ENCODE measurements at places on chromosomes 3 and 15.
A peak's percentile ranks its signal among the peaks of the same experiment; 100 is the strongest.

DNA sequence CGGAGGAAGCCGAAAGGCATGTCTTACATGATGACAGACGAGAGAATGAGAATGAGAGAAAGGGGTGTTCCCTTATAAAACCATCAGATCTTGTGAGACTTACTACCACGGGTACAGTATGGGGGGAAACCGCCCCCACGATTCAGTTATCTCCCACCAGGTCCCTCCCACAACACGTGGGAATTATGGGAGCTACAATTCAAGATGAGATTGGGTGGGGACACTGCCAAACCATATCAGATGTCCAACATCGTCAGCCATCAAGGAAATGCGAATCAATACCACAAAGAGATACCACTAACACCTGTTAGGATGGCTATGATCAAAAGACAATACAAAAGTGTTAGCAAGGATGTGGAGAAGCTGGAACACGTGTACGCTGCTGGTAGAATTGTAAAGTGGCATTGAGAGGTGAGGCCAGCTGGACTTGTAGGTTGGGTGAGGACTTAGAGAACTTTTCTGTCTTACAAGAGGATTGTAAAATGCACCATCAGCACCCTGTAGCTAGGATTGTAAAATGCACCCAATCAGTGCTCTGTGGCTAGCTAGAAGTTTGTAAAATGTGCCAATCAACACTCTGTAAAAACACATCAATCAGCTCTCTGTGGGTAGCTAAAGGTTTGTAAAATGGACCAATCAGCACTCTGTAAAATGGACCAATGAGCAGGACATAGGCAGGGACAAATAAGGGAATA lies 37.5 kb downstream of the VGLL4 start:
- DNase-seq, result peak; percentile 24

GRCh38 chr15:40803688-40804087 lies 3.2 kb upstream of the ZFYVE19 start:
- no peak for DNase-seq

- DNase-seq, result no peak
Observed at GRCh38 chr3:25019506-25019905, 408.6 kb upstream of the RARB start.

- peak; percentile 83 for DNase-seq
Observed at GRCh38 chr3:12822725-12823373, 18.5 kb downstream of the RPL32 start.

DNA sequence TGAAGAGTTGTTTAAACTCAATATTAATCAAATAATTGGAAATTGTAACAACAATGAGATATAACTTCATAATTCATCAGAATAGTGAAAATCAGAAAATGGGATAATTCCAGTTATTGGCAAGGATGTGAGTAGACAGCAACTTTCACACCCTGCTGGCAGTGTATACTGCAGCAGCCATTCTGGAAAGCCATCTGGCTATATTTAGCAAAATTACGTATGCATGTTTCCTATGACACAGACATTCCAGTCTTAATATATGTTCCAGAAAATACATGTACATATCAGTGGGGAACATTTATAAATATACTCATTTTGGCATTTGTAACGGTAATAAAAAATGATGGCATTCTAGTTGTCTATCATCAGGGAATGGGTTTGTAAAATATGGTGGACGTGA lies 564.1 kb downstream of the GBE1 start:
- no peak for DNase-seq

- DNase-seq, result no peak
Observed at GRCh38 chr3:83039422-83039821, 1278.0 kb upstream of the GBE1 start.

DNA sequence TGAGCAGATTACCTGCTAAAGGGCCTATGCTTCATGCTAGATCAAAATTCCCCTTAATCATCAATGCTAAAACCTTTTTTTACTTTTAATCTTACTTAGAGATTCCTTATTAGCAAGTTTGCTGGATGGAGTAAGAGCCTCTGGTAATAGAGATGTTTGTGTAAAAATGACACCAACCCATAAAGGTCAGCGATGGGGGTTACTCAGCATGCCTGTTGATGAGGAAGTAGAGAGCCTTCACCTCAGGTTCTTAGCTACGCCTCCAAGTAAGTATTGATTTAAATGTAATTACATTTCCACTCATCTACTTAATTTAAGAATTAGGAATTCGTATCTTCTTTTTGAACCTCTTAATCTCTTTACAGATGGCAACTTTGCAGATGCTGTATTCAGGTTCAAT lies 38.8 kb downstream of the DNAJC13 start:
- no peak for DNase-seq

DNA sequence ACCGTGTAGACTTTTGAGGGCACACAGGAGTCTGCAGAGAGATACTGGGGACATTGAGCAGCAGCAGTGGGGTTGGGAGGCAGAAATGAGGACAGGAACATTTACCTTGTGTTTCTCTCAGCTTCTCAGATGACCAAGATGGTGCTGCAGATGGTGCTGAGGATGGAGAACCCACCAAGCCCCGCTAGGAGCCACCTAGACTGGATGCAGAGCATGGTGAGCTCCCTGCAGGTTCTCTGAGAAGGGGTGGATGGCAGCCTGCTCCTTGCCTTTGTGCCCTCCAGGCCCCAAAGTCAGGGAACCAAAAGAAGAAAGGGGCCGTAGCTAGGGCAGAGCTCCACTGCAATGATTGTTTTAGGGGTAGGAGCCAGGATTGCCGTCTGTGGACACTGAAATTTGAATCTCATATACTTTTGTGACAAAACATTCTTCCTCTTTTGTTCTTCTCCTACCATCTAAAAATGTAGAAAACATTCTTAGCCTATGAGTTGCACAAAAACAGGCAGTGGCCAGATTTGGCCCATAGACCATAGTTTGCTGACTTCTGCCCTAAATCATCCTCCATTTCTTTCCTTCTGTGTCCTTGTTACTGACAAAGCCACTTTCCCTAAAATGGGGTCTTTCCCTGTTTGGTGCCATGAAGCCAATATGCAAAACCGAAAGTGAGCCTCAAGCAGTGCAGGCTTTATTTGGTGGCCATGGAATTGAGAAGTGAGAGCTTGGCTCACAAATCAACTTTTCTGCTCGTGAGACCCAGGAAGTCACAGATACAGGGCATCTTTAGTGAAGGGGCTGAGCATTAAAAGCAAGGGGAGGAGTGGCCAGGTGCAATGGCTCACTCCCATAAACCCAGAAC lies 11.9 kb upstream of the MUC20 start:
- no peak for DNase-seq

- peak; percentile 56 for DNase-seq
Observed at GRCh38 chr3:59879031-59879581, 829.3 kb upstream of the CFAP20DC start.

GRCh38 chr3:17076940-17077605 lies 192.3 kb downstream of the PLCL2 start:
- no peak for DNase-seq

DNA sequence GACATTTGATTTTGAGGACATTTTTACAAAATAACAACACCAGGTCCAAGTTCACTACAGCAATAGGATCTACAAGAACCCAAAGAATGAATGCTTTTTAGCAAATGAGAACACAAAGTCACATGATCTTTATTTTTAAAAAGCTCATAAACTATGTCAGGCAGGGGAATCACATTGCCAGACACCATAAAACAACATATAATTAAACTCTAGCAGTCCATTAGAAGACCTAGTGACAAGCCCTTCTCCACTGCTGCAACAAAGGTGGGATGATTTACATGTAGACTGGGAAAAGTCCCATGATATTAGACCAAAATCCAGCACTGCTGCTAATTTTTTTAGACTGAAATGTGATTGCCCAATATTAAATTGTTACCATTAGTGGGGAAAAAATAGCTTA lies 92.6 kb downstream of the FHIT start:
- no peak for DNase-seq

- DNase-seq, result no peak
Observed at GRCh38 chr15:99983171-99983885, 250.1 kb upstream of the LYSMD4 start.

DNA sequence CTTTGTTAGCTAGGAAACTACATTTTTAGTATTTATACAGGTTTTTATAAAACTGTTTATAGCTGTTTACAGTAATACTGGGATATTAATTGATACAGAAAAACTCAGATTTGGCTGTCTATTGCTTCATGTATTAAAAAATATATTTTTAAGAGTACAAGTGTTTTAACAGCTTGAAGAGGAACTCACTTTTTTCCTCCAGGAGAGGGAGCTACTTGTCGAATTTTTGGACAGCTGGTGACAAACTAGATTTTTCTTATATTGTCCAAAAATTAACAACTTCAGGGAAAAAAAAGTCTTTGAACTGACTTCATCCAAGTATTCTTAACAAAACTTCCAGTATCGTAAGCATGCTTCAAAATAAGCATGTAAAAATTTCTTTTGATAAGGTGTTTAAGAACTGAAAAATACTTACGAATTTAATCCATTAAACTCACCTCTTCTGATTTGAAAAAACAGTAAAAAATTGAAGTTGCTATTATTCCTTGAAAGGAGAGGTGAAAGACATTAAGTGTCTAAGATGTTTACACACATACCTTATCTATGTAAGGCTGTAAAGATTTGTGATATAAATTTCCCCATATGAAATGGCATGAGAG lies 4.0 kb downstream of the DIPK2A start:
- DNase-seq, result peak; percentile 75

DNA sequence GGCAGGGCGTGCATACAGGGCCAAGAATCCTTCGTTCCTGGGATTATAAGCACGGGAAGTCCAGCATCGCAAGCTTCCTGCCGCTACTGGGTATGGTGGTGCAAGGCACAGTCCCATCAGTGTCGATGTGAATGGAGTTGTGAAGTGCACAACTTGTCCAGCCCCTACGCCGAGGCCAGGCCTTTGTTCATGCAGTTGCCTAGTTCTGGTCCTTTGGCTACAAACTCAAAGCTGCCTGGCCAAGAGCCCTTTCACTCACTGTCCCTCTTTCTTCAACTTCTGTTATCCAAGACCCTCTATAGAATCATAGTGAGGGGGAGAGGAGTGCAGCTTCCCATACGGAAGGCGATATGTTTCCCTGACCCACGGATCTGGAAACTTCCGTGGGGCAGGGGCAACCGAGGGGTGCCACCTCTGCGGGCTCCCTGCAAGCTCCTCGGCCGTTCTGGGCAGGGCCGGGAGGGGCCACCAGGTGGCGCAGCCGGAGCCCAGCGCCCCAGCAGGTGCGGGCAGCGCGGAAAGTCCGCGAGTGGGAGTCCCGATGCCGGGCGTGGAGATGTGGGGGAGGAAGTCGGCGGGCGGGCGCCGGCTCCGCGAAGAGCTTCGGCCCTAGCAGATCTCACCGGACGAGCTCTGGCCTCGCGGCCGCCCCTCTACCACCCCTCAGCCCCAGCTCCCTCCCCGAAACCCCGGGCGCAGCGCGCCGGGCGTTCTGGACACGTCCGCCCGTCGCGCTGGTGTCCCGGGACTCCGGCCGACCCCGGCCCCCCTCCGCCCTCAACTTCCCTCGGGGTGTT lies 693 bp downstream of the RASGRP1 start:
- peak; percentile 71 for DNase-seq

DNA sequence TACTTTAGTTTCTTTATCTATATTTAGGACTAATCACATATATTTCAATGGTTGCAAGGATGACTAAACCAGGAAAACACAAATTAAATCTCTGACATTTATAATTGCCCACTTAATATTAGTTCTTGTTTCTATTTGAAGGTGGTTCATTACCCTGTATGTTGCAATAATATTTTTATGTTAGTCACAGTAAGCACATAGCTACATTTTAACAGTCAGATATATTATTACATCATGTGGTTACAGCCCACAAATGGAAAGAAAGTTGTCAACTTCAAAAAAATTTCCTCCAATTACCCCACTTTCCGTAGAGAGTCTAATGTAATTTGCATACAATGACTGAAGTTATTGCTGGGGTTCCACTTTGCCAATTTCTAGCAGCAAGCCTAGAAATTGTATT lies 114.6 kb downstream of the TUSC7 start:
- DNase-seq, result no peak

DNA sequence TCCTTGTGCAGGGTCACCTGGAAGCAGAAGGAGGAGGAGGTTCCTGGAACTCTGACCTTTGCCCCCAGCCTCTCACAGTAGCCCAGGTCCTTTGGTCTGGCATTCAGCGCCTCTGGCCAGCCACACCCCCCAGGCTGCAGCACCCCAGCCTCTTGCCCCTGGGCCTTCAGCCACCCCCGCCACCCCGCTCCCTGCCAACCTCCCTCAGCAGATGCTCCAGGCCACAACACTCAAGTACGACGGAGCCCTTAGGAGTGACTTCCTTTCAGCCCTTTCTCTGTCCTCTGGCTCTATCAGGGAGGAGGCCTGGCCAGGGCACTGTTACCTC lies 45.2 kb downstream of the GRIP2 start:
- no peak for DNase-seq

DNA sequence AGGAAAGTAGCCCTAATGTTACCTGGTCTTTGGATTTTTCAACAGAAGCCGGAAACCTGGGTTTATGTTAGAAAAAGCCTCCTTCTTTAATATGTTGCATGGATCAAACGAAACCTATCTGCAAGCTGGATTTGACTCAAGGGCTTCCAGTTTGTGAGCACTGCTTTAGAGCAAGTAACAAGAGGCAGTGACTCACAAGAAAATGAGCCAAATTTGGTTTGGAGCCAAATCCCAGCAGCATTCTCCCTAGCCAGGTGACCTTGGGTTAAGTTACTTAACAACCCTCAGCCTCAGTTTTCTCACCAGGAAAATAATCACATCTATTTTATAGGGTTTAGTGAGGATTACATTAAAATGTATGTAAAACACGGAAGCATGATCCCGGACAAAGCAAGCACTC lies 215.2 kb upstream of the PRICKLE2 start:
- DNase-seq, result no peak

GRCh38 chr3:168307893-168308292 lies 212.2 kb upstream of the GOLIM4 start:
- DNase-seq, result no peak

DNA sequence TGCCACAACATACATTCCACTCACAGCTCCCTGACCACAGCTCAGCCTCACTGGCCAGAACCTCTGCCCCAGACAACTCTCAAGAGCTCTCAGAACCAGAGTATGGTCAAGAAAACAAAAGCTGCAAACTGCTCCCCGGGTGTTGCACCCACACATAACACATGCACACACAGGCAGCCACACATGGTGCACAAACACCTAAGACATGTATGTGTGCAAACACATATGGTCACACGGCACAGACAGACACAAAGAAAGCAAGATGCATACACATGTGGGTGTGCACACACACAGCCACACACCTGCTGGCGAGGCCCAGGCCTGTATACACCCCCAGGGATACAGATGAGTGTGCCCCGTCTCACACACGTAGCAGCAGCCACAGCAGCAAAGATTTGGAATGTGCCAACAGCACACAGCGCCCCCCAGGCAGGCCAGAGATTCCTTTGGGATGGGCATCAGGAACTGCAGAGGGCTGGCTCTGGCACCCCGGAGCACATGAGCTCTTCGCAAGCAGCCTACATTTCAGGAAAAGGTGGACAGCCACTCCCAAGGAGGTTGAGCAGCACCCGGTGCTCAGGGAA lies 6.6 kb downstream of the KLF15 start:
- no peak for DNase-seq

- no peak for DNase-seq
Observed at GRCh38 chr15:67937153-67937761, 97.4 kb upstream of the RNU6-1 start.

- no peak for DNase-seq
Observed at GRCh38 chr15:45802140-45802539, 167.3 kb downstream of the SQOR start.
